ENCODE measurements at places on chromosomes 12 and 14. TPM values are rescaled to one million over a fixed set of nuclear protein-coding genes. Genes with fewer than 3 reads are reported as not detected.
A peak's percentile ranks its signal among the peaks of the same experiment; 100 is the strongest.

DNA sequence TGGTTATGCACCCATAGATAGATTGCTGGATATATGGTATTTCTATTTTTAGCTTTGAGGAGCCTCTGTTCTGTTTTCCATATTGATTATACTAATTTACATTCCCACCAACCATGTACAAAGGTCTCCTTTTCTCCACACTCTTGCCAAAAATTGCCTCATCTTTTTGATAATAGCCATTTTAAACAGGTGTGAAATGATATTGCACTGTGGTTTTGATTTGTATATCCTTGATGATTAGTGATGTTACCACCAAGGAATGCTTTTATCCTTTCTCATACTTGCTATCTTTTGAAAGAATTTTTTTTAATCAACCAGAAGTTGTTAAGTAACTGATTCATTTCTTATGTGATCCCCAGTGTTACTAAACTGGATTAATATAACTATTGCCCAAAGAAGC is 60.0 kb downstream of the BBS10 start:
- no peak for DNase-seq

- DNase-seq: peak; percentile 95
Observed at GRCh38 chr14:21072031-21072473, 1.9 kb downstream of the ARHGEF40 start.

DNA sequence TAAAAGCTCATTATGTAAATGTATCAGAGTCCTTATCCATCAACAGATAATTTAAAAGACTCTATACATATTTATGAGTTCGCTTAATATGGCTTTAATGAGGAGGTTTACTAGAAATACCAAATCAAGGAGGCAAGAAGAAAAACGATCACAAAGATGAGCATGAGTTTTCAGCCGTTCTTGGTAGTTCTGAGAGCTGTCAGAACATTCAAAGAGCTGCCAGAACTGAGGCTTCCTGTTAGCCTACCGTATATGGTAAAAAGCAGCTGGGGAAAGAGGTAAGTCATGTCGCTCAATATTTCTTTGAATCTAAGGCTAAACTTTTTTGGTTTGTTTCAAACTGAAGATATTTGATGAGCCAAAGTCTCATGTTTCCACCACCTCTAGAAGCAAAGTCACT is 115.3 kb upstream of the PLXNC1 start:
- no peak for DNase-seq

- DNase-seq: peak; percentile 71
Observed at GRCh38 chr12:88952562-88952942, 372.3 kb upstream of the KITLG start.

GRCh38 chr12:6963791-6964413 is 6.6 kb downstream of the PHB2 start:
- DNase-seq: no peak

GRCh38 chr12:122889761-122890520 is 6.0 kb downstream of the VPS37B start:
- DNase-seq: no peak

DNA sequence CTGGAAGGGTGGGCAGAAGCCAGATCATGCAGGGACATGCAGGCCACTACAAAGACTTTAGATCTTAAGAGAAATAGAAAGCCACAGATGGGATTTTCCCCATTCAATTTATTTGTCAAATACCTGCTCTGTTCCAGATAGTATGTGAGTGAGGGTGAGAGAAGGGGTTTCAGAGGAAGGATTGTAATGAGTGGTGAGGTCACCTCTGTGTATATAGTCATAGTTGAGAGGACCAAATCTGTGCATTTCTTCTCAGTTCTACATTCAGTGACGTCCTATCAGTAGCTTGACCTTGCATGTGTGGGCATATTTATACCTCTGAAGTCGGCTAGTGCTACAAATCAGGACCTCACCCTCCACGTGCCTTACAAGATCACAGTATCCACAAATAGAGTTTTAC is 31.2 kb upstream of the RBM19 start:
- DNase-seq: no peak

- DNase-seq: no peak
Observed at GRCh38 chr14:36021030-36021422, 155.5 kb downstream of the PTCSC3 start.

GRCh38 chr12:21502164-21502496 is 541 bp downstream of the GOLT1B start:
- peak; percentile 33 for DNase-seq

- DNase-seq: no peak
Observed at GRCh38 chr12:127675936-127676335, 591.0 kb upstream of the TMEM132C start.

DNA sequence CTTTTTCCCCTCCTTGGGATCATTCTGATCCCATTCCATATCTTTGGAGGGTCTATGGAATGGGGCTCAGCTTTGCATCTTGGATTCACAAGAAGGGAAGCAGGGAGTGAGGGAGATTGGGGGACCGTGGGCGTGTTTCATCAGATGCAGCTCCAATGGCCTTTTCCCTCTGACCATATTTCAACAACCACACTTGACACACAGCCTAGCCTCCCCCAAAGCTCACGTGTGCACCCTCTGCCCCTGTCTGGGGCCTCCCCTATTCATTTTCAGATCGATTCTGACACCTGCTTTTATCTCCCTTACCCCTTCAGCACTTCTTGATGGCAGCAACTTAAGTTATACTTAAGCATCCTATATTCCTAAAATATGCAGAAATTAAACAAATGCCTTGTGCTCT is 126.6 kb downstream of the CHST11 start:
- DNase-seq: no peak

GRCh38 chr12:104952816-104953215 is 5.3 kb downstream of the SLC41A2 start:
- DNase-seq: no peak

GRCh38 chr14:70901269-70901668 is 6.0 kb upstream of the PCNX1 start:
- DNase-seq: peak; percentile 64

Gene AGAP2
- total RNA-seq: 0.27 TPM

Gene TULP3
- total RNA-seq: 56.6 TPM

Gene SYNDIG1L
- not detected for total RNA-seq

Gene VWF
- total RNA-seq: 1.4 TPM

Measured in fibroblast of the aortic adventitia (primary cell).